ENCODE measurements at places on chromosomes 7 and 10.
A peak's percentile ranks its signal among the peaks of the same experiment; 100 is the strongest.

- no peak for DNase-seq
These were observed 10.1 kb upstream of the HOXA13 start for GRCh38 chr7:27209933-27210440.

- no peak for DNase-seq
These were observed 918 bp downstream of the PWWP2B start for GRCh38 chr10:132397671-132398565.

DNA sequence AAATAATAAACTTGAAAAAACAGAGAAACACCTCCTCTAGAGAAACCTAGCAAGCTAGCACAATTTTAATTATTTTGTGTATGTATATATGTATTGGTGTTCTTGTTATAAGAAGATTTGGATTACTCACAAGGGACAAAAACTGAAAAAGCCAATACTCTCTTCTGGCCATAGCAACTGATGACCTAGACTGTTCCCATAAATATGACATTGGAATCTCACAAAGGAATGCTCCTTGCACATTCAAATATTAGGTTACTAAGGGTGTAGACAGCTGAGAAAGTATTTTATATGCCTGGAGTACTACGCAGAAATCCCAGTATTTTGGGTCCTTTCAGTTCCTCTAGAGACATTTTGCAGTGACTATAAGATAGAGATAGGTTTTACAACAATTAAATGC lies 279.4 kb downstream of the FZD1 start:
- DNase-seq = no peak

GRCh38 chr10:123295644-123296043 lies 141.4 kb downstream of the BUB3 start:
- no peak for DNase-seq

DNA sequence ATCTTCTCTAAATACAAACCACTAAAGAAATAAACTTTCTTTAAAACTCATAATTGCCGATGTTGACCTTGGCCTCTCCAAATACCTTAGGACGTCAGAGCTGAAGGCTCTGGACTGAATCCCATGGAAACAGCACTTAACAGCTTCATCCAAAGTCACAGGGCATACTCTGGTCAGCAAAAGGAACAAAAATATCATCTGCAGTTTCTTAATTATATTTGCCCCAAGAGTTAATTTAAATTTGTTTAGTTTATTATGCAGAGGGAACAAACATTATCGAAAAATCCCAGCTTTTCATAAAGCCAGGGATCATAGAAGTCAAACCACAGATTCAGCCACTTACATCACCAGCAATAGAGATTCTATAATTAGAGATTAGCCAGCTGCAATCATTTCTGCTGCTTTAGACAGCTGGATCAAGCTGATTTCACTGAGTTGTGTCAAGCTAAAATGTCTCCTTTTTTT lies 20.5 kb upstream of the FAM13C start:
- no peak for DNase-seq

DNA sequence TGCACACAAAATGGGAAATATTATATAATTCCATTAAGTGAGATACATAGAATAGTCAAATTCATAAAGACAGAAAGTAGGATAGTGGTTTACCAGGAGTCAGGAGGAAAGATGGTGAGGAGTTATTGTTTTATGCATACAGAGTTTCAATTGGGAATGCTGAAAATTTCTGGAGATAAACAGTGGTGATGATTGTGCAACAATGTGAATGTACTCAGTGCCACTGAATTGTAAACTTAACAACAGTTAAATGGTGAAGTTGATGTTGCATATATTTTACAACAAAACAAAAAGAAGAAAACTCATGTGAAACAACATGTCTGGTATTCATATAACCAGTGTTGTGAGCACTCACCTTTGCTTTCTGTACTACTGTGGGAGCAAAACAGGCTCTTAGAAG lies 168.9 kb upstream of the TEX47 start:
- no peak for DNase-seq

DNA sequence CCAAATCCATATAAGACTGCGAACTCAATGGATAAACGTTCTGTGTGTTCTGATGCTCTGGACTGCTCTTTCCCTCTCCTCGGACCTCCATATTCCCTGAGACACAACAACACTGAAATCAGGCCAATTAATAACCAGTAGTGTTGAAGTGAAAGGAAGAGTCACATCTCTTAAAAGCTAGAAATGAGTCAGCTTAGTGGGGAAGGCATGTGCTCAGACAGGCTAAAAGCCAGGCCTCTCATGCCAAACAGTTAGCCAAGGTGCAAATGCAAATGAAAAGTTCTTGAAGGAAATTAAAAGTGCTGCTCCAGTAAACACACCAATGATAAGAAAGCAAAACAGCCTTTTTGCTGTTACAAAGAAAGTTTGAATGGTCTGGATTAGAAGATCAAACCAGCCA lies 29.3 kb downstream of the TNS3 start:
- DNase-seq = no peak

- no peak for DNase-seq
These were observed 138.1 kb upstream of the BET1 start for GRCh38 chr7:94142281-94142680.

DNA sequence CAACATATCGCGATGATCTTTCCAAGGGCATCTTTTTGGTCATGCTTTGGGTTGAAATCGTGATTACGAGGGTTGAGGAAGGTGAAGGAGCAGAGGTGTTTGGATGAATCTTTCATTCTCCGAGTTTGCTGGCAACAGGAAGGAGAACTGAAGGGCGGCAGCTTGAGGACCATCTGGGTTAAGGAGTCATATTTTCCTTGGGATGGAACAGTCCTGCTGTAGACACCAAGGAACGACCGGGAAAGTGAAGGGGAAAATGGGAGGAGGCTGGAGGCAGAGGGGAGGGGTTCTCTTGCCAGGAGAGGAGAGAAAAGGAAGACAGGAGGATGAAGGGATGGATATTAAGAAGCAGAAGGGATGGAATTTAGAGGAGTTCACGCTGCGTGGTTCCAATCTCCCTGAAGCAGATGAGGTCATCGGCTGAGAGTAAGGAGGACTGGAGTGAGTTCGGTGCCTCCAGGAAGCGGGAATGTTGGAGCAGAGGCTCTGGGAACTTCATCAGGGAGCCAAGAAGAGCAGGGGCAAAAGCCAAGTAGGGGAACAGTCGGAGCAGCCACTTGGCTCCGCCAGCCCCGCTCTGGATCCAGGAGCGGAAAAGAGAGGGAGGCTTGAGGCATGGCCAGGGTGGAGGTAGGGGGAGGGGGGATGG lies 116.6 kb upstream of the GALNT17 start:
- DNase-seq = no peak

DNA sequence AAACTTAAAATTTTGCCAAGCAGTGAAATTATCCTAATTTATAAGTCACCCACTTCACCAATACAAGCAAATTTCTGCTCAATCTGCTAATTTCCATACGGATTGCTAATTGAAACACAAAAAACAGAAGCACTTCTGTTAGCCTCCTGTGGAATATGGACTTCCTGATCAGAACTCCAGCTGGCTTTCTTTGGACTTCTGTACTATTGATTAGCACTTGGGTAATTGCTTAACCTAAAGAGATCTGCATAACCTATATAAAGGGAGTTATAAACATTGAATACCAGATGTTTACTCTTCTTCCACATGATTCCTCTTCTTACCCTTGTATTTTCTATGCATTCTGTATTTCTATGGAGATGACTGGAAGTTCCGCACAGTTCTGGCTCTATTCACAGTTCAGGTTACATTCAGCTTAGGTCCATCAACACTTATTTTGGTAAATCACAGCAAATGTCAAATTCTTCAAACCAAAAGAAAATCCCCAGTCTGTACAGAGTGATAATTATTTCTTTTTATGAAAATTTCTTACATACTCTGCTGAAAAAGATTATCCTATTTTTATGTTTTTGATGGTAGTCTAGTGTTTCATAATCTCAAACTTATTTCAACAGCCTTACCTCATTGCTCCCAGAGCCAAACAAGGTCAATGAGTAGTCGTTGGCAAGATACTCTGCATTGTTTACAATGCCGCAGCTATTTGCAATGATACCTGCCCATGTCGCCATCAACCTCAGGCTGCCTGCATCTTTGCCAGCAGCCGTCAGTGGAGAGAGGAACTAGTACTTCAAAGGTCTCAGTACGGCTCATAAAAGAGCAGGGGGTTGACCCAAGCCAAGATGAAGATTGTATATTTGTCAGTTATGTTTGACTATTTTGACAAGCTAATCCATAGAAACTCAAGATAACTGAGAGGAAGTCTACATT lies 225.6 kb downstream of the AHR start:
- DNase-seq = peak; percentile 75

DNA sequence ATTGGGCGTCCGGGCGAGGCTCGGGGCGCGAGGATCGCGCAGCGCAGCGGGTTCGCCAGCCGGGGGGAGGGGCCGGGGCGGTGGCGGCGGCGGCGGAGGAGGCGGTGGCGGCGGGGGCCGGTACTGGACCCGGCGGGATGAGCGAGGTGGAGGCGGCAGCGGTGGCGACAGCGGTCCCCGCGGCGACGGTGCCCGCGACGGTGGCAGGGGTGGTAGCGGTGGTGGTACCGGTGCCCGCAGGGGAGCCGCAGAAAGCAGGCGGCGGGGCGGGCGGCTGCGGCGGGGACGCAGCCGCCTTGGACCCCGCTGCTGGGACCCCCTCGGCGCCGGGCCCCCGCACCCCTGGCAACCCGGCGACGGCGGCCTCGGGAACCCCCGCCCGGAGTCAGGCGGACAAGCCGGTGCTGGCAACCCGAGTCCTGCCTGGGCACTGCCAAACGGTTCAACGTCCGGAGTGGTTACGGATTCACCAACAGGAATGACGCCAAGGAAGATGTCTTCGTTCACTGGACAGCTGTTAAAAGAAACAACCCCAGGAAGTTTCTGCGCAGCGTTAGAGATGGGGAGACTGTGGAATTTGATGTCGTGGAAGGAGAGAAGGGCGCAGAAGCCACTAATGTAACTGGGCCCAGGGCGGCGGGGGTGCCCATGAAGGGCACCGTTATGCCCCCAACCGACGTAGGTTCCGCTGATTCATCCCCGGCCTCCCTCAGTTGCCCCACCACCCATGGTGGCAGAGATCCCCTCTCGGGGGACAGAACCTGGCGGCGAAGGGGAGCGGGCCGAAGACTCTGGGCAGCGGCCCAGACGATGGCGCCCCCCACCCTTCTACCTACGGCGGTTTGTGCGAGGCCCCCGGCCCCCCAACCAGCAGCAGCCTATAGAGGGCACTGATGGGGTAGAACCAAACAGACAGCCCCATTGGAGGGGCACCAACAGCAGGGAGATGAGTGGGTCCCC lies 100.3 kb upstream of the CPXM2 start:
- no peak for DNase-seq

DNA sequence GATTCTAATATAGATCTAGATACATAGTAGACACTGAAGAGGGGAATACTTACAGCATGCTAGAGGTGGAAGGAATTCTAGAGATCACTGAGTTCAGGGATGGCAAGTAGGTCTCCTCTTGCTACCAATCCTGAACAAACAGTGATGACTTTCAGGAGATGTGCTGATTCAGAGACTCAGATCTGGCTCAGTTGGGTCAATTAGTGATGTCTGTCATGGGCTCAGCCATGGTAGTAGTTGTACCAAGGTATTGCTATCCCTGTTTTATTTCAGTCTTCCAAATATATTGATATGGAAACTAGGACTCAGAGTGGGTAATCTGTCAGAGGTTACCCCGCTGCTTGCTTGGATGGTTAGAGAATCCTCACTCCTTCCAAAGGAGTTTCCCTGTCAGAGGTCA lies 38.5 kb downstream of the UNC5B start:
- DNase-seq = no peak

DNA sequence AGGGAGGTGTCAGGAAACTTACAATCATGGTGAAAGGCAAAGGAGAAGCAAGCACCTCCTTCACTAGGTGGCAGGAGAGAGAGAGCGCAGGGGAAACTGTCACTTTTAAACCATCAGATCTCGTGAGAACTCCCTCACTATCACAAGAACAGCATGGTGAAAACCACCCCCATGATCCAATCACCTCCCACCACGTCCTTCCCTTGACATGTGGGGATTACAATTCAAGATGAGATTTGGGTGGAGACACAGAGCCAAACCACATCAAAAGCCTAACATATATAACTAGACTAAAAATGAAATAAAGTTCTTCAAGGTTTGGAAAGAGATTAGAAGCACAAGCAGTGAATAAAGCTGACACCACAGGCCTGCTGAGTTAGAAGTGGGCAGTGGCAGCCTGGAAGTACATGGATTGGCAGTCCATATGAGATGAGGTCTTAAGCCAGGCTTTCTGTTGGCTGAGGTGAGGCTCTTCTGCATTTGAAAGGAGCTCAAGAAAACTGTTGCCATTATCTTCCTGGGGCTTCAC lies 96.4 kb upstream of the MDFIC start:
- DNase-seq = no peak

DNA sequence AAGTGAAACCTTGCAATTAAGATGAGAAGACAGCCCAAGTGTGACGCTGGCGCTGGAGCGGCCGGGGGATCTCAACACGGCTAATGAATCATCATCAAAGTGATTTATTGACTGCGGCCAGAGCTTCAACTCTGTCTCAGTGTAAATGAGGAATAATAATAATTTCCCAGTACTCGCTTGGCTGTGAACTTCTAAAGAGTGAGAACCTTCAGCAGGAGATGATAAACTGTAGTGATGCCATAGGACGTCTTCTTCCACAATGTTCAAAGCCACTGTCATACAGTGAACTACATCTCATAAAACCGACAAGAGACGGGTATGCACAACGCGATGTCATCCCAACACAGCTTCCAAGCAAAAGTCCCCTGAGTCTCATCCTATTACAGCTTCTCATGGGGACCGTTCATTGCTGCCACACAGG lies 123.6 kb upstream of the NOBOX start:
- DNase-seq = no peak

DNA sequence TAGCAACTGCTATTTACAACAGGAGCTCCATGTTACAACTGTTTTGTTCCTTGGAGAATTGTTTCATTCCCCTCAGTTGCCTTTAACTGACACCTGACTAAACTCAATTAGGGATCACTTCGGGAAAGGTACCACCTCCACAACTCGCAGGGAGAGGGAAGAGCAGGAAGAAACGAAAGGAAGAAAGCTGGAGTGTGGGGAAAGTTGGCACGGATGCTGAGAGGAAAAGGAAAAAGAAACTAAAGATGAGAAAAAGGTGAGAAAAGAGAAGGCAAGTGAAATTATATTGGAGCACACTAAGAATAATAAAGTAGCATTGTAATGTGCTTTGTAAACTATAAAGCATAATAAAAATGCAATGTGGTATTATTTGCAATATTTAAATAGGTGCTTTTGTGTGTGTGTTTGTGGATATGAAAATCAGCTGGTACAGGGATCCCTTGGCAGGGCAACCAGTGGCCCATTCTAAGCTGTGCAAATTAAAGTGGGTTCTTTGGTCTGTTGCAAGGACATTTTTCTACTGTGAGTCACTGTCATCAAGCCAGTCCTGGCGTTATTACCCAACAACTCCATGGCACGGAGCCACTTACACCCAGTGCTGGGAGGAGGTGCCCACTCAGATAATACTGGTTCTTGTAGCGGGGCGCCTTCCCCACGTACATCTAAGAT lies 45.9 kb downstream of the HIPK2 start:
- no peak for DNase-seq

DNA sequence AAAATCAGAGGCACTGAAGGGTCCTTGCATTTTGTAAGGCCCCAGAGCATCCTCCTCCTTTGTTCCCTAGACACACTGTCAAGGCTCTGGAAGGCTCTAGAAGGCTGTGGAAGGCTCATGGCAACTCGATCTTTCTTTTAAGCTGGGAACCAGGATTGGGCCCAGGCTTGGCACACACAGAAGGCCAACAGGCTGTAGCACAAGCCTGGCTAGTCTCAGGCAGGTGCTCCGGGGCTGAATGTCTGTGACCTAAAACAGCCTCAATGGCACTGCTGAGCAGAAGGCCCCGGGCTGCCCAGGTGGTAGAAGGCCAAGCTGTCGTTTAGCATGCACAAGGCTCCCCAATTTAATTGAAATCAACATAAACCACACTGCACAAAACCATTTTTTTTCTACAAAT lies 55.7 kb downstream of the PRKAG2 start:
- DNase-seq = no peak

- DNase-seq = no peak
These were observed 176.4 kb upstream of the HABP2 start for GRCh38 chr10:113376428-113376827.

All from LNCaP clone FGC (cell line).